ENCODE measurements at places on chromosomes 5 and 9. TPM values are rescaled to one million over a fixed set of nuclear protein-coding genes. Genes with fewer than 3 reads are reported as not detected.

Gene KIF2A
- 78.4 TPM for total RNA-seq

Gene LCN9
- total RNA-seq, result not detected

Gene CBY3
- 0.64 TPM for total RNA-seq

GRCh38 chr9:8382777-8383527, 583.4 kb upstream of the DMAC1 start:
- no peak for DNase-seq

GRCh38 chr5:129377504-129377903, 82.6 kb upstream of the ADAMTS19 start:
- no peak for DNase-seq

- DNase-seq, result no peak
Observed at GRCh38 chr9:33147416-33148169, 19.5 kb downstream of the B4GALT1 start.

DNA sequence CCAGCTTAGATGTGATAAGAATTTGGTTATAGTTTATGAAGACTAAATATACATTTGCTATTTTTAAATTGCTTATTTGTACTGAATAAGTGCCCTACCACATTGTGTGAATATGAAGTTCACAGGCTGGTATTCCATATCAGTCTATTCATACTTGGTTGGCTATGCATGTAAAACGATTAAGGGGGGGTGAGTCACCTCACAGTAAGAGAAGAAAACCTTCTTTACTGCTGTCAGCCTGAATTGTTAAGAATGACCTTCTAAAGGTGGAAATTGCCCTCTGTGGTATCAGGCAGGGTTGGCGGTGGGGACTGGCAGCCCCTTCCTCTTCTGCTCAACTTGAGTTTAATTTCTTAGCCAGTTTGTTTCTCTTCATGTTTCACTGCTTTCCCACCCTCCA, 127.0 kb upstream of the RPS23 start:
- DNase-seq, result no peak

Data from CD4-positive, alpha-beta T cell (primary cell).